PC-9 (cell line): ENCODE measurements at places on chromosomes 13 and 19.

GRCh38 chr19:11203194-11204075 is 6.1 kb upstream of the KANK2 start:
- DNase-seq, result peak; percentile 69

- DNase-seq, result no peak
Observed at GRCh38 chr13:72556945-72557344, 170.5 kb downstream of the MZT1 start.

DNA sequence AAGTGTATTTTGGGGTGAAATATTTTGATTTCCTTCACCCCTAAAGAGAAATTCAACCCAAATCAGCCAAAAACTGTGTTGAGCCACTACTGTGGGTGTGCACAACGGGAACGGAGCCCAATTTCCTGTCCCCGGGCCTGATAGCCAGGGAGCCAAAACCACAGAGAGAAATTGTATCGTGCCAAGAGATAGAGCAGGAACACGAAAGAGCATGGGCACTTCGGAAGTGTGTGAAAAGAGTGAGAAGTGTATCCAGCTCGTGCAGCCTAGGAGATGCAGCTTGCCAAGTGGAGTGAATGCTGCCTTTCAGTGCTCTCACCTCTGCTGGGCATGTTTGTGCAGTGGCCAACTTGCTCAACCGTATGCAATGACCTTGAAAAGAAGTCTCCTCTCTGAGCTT is 19.4 kb upstream of the PLEKHF1 start:
- no peak for DNase-seq

- no peak for DNase-seq
Observed at GRCh38 chr13:24709186-24709913, 29.1 kb downstream of the ATP12A start.

GRCh38 chr13:44425815-44426078 is 52.1 kb downstream of the SERP2 start:
- no peak for DNase-seq

DNA sequence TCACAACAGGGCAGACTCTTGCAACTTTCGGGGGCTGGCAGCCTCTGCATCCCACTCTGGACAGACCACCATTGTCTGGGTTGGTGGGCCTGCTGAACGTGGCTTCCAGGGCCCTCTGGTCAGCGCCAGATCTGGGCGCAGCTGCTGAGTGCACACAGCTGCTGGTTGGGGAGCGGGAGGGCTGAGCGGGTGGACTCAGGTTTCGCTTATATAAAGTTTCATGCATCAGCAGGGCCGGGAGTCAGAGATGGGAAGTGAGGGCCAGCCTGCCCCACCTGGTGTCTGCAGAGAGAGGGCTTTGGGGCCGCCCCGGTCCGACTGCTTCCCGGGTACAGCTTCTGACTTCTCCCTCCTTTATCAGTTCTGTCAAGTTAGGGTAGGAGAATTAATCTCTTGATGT is 6.9 kb downstream of the ARHGEF7 start:
- DNase-seq, result no peak

DNA sequence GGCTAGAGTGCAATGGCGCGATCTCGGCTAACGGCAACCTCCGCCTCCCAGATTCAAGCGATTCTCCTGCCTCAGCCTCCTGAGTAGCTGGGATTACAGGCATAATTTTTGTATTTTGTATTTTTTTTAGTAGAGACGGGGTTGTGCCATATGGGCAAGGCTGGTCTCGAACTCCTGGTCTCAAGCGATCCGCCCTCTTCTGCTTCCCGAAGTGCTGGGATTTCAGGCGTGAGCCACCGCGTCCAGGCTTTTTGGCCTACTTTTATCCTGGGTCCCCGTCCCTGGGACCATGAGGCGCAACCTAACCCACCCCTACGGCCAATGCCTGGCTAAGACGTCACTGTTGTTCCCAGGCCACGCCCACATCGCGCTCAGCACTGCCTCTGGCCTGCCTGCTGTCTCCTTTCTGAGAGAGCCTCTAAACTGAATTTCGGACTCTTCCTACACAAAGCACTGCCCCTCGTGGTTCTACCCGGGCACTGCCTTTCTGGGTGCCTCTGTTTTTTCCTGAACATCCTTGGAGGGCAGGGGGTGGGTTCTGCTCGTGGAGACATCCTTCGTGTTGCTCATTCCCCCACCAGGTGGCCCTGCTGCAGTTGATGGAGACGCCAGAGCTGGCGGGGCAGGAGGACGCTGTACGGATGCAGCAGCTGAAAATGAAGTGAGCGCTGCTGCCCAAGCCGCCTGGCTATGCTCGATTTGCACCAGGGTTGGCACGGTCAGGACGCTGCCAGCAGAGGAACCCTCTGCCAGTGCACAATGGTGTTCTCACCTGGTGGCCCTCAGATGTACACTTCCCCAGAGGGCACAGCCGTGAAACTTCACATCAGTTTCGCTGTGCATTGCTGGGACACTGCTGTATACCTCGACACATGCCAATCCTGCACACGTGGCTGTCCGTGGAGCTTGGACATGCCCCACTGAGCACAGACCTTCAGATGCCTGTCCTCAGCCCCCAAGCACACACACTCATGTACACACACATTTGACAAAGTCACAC is 2.0 kb downstream of the REX1BD start:
- no peak for DNase-seq

- no peak for DNase-seq
Observed at GRCh38 chr19:43414554-43414953, at the start of gene TEX101. Gene TEX101 (plus strand): TSS chr19:43414890. CDS start chr19:43415920, 1,030 bp downstream.

GRCh38 chr13:83798731-83799130 is 83.5 kb downstream of the SLITRK1 start:
- DNase-seq, result no peak

DNA sequence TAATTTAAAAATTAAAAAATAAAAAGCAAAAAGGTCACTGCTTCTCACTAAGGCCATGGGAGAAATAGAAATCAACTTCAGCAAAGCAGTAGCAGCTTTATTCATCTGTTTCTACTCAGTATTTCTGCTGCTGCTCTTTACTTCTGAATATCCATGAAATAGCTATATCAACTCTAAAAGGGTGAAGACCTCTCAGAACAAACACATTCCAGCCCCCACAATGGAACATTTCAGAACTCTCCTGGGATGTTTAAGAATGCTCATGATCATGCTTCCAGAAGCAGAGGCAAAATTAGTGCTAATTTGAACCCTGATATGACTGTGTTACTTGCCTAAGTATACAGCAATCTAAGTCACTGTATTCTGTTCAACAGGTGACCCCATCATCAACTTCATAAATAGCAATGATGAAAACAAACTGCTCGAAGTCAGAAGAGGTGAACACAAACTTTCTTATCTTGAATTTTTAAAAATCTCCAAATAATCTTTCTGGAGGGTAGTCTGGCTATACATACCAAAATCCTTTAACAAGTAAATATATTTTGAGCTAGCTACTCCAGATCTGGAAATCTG is 29.6 kb upstream of the DOCK9 start:
- DNase-seq, result no peak

DNA sequence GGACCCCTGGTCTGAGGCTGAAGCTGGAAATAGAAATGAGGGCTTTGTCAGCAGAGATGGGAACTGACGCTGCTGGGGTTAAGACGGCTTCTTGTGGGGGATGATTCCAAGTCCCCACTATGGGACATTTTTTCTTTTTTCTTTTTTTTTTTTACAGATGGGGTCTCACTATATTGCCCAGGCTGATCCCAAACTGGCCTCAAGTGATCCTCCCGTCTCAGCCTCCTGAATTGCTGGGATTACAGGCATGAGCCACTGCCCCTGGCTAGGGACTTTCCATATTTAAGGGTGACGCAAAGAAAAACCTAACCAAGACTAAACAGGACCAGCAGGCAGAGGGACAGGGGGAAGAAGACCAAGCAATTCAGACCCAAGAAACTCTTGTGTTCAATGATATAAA is 10.0 kb downstream of the LRFN3 start:
- no peak for DNase-seq

GRCh38 chr19:29810504-29810871 is 1.3 kb upstream of the CCNE1 start:
- DNase-seq, result no peak

- DNase-seq, result no peak
Observed at GRCh38 chr19:53554804-53555203, 16.9 kb downstream of the ZNF331 start.

DNA sequence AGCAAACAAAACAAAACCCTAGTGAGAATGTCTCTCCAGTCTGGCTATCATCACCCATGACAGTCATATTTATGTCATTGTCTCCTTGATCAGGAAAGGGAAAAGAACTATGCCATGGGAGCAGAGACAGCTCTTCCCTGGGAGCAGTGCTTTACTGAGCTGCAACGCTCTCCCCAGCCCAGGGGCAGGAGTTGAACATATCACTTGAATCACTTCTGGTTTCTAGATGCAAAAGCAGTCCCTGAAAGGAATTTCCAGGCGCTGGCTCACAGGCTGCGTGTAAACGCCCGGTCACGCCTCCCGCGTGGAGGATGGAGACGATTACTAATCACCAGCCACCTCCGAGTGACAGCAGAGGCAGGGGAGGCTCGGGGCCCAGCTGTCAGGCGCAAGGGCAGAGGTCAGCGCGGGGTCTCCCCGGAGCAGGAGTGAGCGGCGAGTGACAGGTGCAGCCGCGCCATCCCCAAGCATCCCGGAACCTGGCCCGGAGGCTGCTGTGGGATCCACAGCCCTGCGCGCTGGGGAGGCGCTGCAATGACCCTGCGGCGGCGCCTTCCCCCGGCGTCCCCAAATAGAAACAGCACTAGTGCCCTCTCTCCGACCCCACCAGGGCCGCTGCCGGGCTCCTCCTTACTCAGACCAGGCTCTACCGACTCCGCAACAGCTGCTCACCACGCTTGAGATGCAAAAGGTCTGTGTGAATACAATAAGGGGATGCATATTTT is 23.5 kb upstream of the DCLK1 start:
- no peak for DNase-seq

DNA sequence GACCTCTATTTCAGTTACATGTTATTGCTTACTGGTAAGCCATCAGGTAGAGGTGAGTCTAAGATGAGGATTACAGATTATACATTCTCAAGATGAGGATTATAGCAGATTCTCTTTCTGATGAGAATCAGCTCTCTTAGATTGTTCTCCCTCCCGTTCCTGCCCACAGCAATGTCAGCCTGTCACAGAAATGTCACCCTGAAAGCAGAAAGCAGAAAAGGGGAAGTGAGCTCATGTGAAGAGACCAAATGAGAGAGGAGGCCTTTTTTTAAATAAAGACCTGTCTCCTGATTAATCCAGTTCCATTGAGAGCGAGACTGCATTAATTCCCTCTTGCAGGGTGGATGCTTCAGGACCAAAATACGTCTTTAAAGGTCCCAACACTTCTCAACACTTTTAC is 445.6 kb downstream of the KCTD12 start:
- DNase-seq, result no peak

DNA sequence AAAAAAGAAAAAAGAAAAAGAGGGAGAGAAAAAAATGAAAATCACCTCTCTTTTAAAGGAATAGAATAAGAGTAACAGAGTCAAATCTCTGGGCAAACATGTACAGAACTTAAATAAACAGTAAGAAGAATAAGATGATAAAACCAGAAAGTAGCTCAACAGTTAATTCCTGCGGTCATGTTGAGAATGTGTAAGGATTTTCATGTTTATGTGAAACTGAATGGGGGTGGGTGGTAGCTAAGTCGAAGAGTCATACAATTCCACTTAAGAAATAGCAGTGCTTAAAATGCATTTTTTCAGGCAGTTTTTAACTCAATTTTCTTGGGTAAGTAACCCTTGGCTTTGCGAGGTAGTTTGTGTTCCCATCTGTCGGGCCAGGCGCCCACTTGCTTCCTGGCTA is 60.9 kb downstream of the PEX11G start:
- no peak for DNase-seq

DNA sequence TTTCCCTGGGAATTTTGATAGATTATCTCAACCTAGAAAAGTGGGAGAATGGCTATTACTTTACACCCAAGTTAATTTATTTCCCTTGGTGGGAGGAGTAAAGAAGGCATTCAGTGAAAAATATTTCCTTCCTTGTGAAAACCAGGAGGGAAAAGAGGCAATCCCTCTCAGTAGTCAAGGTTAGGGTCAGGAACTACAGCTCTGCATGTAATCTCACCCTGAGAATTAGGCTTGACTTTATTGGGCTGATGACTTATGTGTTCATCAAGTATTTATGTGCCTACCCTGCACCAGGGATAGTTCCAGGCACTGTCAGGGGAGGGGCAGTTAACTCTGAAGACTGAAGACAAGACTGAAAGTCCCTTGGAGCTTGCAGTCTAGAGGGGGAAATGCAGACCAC is 281.8 kb downstream of the DLEU7 start:
- no peak for DNase-seq

- DNase-seq, result peak; percentile 95
Observed at GRCh38 chr19:55472463-55472862, 4.0 kb upstream of the ZNF628 start.
